Smooth muscle cell of the brain vasculature (primary cell): ENCODE measurements at places on chromosomes 16 and 17.

- no peak for DNase-seq
Measured at GRCh38 chr17:1490643-1491442, 1.6 kb downstream of the MYO1C start.

- no peak for DNase-seq
Measured at GRCh38 chr17:78645421-78646295, 68.5 kb upstream of the DNAH17 start.

DNA sequence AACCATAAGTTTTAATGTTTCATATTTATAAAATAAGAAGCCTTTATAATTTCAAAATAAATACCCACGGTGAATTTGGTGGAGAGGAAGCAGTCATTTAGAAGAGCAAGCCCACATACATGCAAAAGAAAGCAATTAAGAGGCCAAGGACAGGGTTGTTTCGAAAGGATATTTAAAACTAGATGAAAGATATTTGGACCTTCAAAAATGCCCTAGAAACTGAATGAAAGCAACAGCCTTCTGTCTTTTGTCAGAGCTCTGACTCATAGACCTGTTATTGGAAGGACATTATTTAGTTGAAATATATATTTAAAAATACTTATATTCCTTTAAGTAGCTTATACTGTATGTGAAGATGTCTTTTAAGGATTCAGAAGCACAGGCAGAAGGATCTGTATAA lies 8.6 kb upstream of the METTL9 start:
- no peak for DNase-seq

DNA sequence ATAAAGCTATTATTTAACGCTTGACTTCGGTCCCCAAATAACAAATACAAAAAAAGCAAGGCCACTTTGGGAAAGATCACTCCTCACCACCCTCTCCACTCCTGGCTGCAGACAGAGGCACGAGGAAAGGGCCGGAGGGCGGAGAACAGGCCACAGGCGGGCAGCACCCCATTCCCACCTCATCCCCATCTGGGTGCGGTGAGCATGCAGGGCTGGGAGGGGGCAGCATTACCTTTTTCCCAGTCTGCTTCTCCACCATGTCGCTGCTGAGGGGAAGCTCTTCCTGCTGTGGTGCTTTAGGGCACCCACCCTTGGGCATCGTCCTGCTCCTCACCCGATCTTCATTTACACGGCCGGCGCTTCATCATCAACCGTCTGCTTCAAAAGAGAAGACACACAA lies 99.2 kb downstream of the ZNF778 start:
- DNase-seq = no peak

- no peak for DNase-seq
Measured at GRCh38 chr17:1873418-1873817, 43.6 kb downstream of the RPA1 start.

GRCh38 chr17:51245535-51245934 lies 14.3 kb downstream of the MBTD1 start:
- no peak for DNase-seq

- DNase-seq = no peak
Measured at GRCh38 chr16:53912155-53912554, 208.2 kb downstream of the FTO start.

- no peak for DNase-seq
Measured at GRCh38 chr17:3566551-3566950, 8.9 kb upstream of the TRPV3 start.

DNA sequence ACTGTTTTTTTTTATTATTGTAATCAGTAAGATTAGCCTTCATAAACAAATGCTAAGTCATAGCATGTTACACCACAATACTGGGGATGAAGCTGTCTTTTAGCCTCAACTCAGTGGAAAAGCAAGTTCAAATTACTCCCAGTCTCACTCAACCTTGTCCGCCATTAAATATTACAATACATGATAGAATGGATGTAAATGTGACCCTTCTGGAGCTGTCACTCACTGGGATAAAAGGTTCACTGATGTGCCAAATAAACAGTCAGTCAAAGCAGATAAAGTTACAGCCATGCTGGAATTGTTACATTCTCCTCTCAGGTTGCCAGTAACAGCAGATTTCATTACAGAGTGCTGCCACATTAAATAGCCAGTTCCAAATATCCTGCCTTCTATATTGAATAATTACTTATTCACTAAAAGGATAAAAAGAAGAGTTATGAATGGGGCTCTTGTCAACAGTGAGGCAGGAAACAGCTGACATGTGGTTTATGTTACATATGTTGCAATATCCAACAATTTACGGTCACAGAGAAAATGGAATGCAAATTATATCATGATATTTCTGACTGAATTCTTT lies 53.4 kb downstream of the BRIP1 start:
- no peak for DNase-seq

DNA sequence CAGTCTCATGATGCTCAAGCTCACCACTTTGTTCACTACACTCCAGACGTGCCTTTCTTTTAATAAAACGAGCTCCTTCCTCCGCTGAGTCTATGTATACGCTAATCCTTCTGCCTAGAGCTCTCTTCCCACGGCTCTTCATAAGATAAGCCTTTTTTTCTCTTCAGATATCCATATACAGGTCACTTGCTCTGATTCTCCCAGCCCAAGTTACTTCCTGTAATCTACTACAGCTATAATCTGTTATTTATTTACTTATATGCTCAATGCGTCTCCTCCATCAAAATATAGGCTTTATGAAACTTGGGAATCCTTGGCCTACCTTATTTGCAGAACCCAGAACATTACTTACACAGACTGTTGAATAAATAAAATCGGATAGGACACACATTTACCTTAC lies 17.4 kb downstream of the C16orf87 start:
- no peak for DNase-seq

DNA sequence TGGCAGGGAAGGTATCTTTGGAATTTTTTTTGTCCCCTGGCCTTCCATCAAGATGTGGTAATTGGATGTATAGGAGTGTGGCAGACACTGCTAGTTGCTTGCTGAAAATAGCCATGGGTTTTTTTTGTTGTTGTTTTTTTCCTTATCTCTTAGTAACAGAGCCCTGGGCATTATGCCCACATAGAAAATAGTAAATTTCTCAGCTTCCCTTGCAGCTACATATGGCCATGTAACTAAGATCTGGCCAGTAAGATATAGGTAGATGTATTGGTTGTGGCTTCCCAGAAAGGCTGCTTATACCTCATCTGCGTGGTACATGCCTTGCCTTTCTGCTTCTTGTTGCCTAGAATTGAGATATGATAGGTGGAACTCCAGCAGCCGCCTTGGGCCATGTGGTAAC lies 349.9 kb downstream of the CPPED1 start:
- no peak for DNase-seq
